Activated CD4-positive, alpha-beta T cell treated with anti-CD3 and anti-CD28 coated beads, Interleukin-10, Interleukin-2, amounts not matched to agents 100 ng/mL and 50 ng/mL, durations not matched to agents 16 hours and 8 hours (primary cell): ENCODE measurements at places on chromosomes 6 and 20.
A peak's percentile ranks its signal among the peaks of the same experiment; 100 is the strongest.

DNA sequence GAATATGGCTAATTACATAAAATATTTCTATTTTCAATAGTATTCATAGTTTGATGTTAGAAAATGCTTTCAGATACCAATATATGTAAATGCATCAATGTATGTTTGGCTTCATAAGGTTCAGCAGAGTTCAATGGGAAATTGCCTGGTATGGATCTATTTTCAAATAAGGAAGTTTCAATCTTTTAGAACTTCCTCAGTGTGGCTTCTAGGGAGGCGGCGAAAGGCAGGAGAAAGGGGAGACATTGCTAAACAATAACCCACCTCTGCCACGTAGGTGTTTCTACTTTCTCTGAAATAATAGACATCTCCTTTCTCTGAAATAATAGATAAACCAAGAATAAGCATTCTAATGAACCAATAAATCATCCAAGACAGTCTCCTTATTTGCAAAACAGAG, 237.7 kb upstream of the RAB32 start:
- DNase-seq: no peak

GRCh38 chr6:31180500-31180899, 10.0 kb upstream of the POU5F1 start:
- DNase-seq: peak; percentile 84

DNA sequence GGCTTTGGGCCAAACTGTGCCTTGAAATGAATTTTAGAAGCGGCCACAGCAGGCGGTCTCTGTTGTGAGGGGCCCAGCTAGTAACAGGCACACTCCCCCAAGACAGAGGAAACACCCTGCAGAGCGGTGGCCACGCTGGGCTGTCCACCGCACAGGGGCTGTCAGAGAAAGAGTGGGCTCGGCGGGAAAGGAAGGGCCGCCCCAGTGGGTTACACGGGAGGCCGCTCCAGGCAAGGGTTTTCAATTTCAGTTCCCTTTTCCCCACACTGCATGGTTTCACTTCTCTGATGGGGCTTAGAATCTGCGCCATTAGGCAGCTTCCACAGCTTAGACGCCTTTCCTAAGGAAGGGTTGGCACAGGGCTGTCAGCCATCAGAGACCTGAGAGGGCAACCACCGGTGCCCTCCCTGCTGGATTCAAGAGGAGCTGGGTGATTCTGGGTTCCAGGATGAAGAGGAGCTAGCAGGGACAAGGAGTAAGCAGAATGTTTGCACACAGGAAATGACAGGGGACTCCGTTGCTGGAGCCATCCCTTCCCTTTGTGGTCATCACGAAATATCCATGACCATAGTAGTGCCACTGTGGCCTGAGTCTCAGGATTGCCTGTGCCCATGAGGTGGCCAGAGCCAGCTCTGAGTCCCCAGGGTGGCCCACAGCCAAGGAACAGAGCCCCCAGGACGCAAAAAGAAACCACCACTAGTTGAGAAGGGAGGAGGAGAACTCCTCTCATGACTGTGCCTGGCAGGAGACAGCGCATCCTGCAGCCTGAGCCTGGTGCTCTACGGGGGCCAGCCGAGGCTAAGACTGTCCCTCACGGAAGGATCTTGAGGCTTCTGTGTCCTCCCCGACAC, 282.7 kb downstream of the NRN1 start:
- DNase-seq: no peak

DNA sequence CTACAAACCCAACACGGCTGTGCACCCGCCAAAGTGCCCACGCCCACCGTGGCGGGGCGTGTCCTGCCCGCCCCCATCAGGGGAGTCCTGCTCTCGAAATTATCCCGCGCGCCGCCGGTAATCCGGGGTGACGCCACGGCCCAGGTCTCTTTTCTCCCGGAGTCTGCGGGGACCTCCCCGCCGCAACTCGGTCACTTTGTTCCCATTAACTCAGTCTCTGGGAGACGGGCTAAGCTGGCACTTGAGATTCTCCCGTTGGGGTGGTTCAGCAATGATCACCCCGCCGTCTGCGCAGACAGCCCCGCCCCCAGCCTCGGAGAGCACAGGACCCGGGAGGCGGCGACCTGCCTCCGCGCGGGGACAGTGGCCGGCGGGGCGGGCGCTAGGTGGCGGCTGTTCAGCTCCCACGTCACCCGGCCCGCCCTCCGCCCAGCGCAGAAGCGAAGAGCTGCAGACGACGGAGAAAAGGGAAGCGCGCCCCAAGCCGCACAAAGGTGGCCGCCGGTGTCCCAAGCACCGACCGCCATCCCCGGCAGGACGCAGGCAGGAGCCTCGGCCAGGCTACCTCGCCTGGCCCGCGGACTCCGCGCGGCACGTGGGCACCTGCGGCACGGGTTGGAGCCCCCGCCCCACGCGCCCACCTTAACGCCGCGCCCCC, 31.5 kb downstream of the SF3B5 start:
- DNase-seq: peak; percentile 93

- no peak for DNase-seq
These were observed 359.4 kb downstream of the EPHA7 start for GRCh38 chr6:93059911-93060310.

GRCh38 chr6:163355426-163355991, 59.0 kb upstream of the QKI start:
- no peak for DNase-seq
